ENCODE measurements at places on chromosomes 2 and 18. TPM values are rescaled to one million over a fixed set of nuclear protein-coding genes. Genes with fewer than 3 reads are reported as not detected.

The LOXHD1 gene
- total RNA-seq, result not detected

The LONRF2 gene
- not detected for total RNA-seq

The EN1 gene
- total RNA-seq, result not detected

The CERS6 gene
- total RNA-seq, result 25.1 TPM

The TACR1 gene
- total RNA-seq, result not detected

The GALR1 gene
- total RNA-seq, result not detected

The GKN2 gene
- not detected for total RNA-seq

The SERPINB5 gene
- total RNA-seq, result 426 TPM

The LIMS4 gene
- not detected for total RNA-seq
